ENCODE measurements at places on chromosomes 5 and 9. TPM values are rescaled to one million over a fixed set of nuclear protein-coding genes. Genes with fewer than 3 reads are reported as not detected.
A peak's percentile ranks its signal among the peaks of the same experiment; 100 is the strongest.

DNA sequence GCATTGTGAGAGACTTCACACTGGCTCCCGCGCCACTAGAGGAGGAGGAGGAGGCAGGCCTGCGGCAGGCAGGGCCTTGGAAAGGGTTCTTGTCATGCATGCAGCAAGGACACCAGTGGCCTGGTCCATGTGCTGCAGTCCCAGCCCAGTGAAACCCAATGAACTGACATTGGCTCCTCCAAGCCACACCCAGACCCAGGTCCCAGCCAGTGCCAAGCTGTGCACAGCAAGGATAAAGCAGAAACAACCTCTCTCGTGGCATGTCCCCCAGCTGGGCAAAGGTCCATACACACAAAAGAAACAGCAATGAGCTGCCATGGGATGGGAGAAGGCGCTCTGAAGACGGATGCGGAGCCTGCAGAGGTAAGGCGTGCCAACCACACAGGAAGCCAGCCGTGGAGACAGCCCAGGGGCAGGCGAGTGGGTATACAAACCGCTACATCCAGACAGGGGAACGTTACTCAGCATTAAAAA, 89.2 kb downstream of the SEMA4D start:
- peak; percentile 63 for DNase-seq

TAL2 gene
- 0.38 TPM for total RNA-seq

MVB12B gene
- total RNA-seq = 4.1 TPM

DNA sequence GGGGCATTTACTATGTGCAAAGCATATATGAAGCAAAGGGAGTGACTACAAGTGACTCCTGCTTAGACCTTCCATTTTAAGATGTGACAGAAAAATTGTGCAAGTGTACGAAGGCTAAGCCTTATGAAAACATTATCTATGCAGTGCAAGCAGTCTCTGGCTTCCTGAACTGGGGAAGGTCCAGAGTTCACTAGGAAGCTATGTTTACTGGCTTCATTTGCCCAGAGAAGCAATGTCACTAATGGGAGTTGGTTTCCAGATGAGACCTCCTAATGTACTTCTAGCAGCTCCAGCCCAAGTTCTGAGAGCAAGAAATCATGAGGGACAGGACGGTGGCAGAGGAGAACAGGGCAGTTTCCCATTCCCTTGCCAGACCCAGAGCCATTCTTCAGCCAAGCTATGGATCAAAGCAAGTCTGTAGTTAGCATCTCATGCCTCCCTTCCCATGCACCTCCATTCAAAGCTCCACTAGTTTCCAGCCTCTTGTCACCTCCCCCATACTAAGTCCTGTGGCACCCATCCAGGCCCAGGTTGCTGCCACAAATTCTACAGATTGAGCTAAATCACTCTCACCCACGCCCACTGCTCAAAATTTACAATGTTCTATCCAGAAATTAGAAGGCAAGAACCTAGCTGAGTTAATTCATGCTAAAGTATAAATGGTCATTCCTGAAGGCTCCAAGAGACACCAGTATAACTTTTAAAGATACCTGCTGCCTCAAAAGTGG, 21.8 kb downstream of the MCTP1 start:
- DNase-seq = no peak

ANKDD1B gene
- total RNA-seq = not detected

GRCh38 chr9:137865581-137866145, 11.9 kb upstream of the CACNA1B start:
- DNase-seq = no peak

GRCh38 chr9:80937645-80938044, 751.7 kb downstream of the TLE1 start:
- DNase-seq = no peak

- DNase-seq = no peak
Observed at GRCh38 chr9:133758228-133758627, 20.1 kb upstream of the SARDH start.

DNA sequence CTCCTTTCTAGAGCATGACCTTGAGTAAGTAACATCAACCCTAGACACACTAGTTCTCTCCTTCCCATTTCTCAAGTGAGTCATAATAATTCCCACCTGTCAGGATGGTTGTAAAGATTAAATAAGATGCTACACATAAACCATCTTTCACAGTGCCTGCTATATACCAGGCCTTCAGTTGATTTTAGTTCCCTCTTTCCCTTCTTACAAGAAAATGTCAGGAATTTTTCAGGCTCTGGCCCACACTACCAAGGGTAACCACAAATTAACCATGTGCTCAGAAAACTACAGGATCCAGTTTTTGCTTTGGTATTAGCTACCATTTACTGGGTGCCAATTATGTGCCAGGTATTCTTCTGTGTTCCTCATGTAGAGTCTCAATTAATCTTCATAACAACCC, 42.7 kb upstream of the RARS1 start:
- no peak for DNase-seq

GRCh38 chr9:8188723-8189407, 389.3 kb upstream of the DMAC1 start:
- DNase-seq = no peak

GRCh38 chr9:36888551-36888950, 145.5 kb downstream of the PAX5 start:
- DNase-seq = no peak

DNA sequence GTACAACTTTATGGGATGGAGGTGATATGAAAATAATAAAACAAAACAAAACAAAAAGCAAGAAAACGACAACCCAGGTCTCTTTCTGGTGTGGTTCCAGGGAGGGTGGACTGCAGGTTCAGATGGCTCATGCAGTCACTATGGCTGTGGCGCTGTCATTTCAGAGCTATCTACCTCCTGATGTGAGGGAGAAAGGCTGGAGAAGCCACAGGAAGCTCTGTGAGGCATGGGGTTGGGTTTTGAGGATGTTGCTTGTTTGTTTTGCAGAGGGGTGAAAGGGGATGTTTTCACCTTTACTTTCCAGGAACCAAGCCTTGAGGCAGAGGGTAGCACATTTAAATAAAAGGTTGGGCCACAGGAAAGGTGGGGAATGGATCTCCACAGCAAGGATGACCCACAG, 18.7 kb downstream of the NIPAL4 start:
- DNase-seq = no peak

DNA sequence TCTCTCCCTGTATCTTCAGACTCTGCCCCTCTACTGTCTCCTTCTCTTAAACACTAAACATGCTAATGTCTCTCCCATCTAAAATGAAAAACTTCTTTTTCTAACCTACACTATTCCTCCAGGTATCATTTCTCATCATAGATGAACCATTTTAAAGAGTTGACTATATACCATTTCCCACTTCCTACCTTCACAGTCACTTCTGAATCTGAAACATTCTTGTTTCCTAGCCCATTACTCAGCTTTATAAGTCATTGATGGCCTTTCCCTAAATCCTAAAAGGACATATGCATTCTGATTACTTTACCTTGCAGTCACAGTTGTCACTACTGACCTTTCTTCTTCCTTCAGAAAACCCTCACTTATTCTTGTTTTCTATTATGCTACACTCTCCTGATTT, 118.2 kb downstream of the SSBP2 start:
- no peak for DNase-seq

AJM1 gene
- total RNA-seq = 1.5 TPM

POLK gene
- 28.0 TPM for total RNA-seq

FGFR4 gene
- 2.7 TPM for total RNA-seq

GRCh38 chr5:136722086-136722485, 356.7 kb upstream of the TRPC7 start:
- DNase-seq = no peak

GRCh38 chr5:125446986-125447385, 700.5 kb upstream of the ZNF608 start:
- no peak for DNase-seq

GRCh38 chr9:1100201-1100600, 50.0 kb downstream of the DMRT2 start:
- DNase-seq = no peak

GLDC gene
- total RNA-seq = 3.5 TPM

GRCh38 chr9:89543111-89543510, 45.2 kb upstream of the SEMA4D start:
- no peak for DNase-seq

PCDHGC5 gene
- not detected for total RNA-seq

DNA sequence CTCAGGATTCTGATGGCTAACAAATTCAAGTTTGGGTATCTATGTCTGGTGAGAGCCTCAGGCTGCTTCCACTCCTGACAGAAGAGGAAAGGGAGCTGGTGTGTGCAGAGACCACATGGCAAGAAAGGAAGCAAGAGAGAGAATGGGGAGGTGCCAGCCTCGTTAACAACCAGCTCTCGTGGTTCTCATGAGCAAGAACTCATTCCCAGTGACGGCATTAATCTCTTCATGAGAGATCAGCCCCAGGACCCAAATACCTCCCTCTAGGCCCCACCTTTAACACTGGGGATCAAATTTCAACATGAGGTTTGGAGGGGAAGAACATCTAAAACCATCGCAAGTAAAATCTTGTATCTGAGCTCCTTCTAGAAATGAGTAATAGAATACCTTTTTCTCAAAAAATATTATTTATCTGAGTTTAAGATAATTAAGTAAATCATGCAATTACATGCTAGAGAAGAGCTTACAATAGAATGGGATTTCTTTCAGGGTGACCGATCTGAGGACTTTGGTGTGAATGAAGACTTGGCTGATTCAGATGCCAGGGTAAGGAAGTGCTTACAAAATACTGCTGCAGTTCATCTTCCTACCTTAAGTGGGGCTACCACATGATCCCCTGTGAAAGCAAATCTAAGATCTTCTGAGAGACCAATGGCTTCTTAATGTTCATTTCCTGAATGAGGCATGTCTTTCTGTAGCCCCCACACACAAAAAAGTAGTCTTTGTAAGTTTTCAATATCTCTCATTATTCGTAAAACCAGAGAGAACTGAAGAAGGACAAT, 11.5 kb downstream of the ANXA1 start:
- DNase-seq = no peak

GRCh38 chr5:139228201-139228803, 30.1 kb upstream of the SIL1 start:
- DNase-seq = no peak

- no peak for DNase-seq
Observed at GRCh38 chr9:112295174-112295573, 38.2 kb downstream of the PTBP3 start.

PCDHA2 gene
- not detected for total RNA-seq

- no peak for DNase-seq
Observed at GRCh38 chr9:88197016-88197415, 58.7 kb upstream of the SPATA31C2 start.

DNA sequence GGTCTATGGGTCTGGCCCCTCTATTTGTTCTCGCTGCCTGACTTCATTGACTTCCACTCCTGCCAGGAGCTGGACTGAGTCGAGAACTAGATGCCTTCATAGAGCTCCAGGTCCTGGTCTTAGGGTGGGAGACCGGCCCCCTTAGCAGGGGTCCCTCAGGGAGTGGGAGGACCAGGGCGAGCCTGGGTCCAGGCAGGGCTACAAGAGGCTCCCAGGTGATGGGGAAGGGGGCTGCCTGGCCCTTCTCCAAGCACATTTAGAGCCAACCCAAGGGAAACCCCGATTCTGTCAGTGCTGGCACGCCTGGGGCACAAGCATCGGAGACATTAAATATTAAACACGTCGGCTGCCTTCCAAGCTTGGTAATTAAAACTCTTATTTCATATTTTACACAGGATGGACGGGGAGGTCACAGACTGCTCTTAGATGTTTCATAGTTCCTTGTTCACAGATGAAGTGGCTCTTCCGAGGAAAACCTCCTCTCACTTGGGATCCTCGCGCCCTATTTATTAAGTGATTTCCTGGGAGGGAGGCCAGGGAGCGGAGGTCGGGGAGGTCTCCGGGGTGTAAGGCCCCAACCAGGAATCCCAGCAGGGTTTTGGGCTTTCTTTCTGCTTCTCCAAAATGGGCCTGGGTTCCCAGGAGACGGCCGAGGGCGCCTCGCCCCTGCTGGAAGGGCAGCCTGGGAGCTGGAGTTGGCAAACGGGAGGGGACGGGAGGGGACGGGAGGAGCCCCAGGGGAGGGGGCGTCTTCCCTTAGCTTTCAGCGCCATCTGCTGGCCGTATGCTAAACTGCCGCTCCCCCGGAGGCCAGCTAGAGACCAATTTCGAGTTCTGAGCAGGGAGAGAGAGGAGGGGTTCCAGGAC, 23.4 kb upstream of the ZBTB43 start:
- DNase-seq = peak; percentile 87

GRCh38 chr9:114250235-114250568, 72.7 kb upstream of the ORM1 start:
- DNase-seq = no peak

GRCh38 chr5:159657298-159657697, 259.0 kb upstream of the ADRA1B start:
- no peak for DNase-seq

MPDZ gene
- 0.08 TPM for total RNA-seq

- DNase-seq = no peak
Observed at GRCh38 chr5:74538206-74538661, 102.3 kb downstream of the ENC1 start.

GABRB2 gene
- total RNA-seq = not detected

GRCh38 chr5:38468202-38468673, 88.2 kb downstream of the LIFR start:
- no peak for DNase-seq

SPINK13 gene
- total RNA-seq = not detected

GRCh38 chr5:125149110-125149509, 402.7 kb upstream of the ZNF608 start:
- no peak for DNase-seq

LHFPL2 gene
- 0.22 TPM for total RNA-seq

- DNase-seq = peak; percentile 67
Observed at GRCh38 chr5:67206929-67207328, 10.3 kb upstream of the CD180 start.

DCTN4 gene
- total RNA-seq = 42.2 TPM

FOXD4L3 gene
- not detected for total RNA-seq

DNA sequence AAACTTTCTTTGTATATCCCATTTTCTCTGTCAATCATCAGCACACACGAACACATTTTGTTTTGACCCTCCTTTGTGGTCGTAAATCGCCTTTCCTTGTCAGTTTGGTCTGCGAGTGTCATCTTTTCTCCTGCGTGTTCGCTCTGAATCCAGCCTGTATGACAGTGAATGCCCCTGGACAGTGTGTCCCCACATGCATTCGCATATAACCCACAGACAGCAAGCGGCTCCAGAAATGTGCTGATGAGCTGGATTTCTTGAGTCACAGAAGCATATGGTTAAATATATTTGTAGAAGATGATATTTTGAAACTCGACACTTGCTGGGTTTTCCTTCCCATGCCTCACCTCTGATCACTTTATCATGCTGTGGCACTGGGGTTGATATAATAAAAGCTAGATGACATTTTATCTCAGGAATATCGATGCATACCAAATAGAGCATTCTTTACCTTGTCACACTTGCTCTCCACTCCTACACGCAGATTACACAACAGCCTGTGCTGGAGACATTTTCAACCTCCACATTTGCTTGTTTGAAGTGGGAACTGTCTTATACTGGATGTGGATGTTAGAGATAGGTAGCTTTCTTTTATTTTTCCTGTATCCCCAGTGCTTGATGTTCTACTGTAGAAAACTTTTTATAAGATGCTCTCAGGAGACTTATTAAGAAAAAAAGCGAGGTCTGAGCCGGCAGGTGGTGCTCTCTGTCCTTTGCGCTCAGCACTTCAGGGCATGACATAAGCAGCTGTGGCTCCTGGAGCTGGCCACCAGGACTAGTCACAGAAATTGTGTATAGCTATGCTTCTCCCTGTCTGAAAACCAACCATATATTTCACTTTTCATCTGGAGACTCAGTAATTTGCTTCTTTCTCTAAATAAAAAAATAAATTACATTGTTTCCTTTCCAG, 215.1 kb downstream of the SH3GL2 start:
- DNase-seq = no peak

FAM169A gene
- 10.0 TPM for total RNA-seq

GRCh38 chr9:20023210-20023905, 234.5 kb upstream of the SLC24A2 start:
- no peak for DNase-seq
